NCI-H1436 (cell line): ENCODE measurements at places on chromosomes 1 and 21.

GRCh38 chr21:31580866-31581276 is 78.6 kb upstream of the SOD1 start:
- DNase-seq = peak; percentile 66

DNA sequence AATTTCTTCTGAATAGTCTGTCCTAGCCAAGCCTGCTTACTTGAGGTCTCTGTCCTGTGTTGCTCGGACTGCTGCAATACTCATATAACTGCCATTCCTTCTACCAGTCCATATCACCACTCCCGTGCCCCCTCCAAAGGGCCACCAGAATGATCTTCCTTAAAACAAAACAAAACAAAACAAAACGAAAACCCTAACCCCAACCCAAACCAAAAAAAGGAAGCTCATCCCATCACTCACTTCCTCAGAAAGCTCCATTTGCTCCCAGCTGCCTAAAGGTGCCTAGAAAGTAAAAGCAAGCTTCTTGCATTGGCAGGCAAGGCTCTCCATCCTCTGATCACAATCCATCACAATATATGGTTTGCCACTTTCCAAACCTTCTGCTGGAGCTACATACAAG is 20.3 kb downstream of the USP24 start:
- DNase-seq = no peak

DNA sequence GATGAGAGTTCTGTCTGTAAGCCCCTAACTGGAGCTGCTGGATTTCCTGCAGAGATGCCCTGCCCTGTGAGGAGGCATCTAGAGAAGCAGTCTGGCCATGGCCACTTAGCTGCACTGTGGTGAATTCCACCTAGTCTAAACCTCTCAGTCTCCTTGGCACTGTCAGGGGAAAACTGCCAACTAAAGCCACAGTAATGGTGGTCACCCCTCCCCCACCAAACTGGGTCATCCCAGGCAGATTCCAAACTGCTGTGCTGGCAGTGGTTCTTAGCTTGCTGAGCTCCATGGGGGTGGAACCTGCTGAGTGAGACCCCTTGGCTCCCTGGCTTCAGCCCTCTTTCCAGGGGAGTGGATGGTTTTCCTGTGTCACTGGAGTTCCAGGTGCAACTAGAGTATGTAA is 740.6 kb downstream of the RWDD3 start:
- DNase-seq = no peak

DNA sequence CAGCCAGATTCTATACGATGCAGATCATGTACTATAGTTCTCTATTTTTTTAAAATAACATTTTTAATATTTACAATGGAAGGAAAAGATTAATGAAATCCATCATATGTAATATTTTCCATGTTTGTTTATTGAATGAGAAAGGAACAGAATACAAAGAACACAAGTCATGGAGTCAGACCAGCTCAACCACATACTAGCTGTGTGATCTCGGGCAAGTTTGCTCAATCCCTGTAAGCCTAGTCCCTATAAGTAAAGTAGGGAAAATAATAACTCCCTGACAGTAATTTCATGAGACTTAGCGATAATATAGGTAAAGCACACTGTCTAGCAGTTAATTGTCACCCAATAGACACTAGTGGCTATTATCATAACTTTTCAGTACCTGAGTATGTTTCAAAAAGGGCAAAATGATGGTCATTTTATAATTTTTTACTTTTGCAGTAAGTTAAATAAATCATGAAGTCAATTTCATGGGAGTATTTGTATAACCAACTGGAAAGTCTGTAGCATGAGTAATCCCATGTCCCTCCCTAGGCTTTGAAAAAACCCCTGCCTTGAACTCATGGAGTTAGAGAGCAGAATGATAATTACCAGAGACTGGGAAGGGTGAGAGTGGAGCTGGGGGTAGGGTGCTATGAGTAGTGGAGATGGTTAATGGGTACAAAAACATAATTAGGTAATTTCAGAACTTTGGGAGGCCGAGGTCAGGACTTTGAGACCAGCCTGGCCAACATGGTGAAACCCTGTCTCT is 37.0 kb upstream of the EPS15 start:
- no peak for DNase-seq

- no peak for DNase-seq
Observed at GRCh38 chr1:176829261-176829660, 335.3 kb downstream of the ASTN1 start.

DNA sequence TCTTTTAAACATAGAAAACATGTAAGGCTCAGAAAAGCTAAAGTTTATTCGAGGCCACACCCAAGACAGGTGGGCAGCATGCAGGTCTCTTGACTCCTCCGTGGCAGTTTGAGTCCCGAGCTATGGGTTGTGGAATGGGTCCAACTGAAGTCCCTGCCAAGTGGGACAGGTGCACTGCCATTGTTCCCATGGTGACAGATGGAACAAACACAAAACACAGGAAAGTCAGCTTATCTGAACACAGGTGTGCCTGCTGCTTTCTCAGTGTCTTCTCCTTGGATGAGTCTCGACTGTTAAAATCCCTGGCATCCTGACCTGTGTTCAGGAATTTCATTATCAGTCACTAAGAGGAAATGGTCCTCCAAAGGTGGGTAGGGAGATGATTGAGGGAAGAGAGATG is 99.0 kb upstream of the RAB4A start:
- DNase-seq = peak; percentile 89

DNA sequence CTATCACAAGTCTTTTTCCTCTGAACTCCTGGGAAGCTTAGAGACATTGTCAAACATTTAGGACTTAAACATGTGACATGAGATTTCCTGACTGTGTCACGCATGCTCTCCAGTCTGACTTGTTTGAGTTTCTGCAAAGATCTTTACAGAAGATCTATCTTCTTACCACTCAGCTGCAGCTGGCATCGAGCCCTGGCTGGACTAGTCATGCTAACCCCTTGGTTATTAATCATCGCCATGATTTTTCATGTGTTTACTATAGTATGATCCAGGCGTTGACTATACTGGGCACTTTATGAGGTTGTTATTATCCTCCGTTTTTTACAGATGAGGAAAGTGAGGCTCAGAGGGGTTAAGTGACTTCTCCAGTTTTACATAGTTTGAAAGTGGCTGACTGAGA is 18.1 kb upstream of the IRF2BP2 start:
- no peak for DNase-seq

- DNase-seq = no peak
Observed at GRCh38 chr1:207647671-207648333, 2.9 kb downstream of the CR1L start.

GRCh38 chr1:60963167-60963940 is 119.0 kb upstream of the NFIA start:
- no peak for DNase-seq

GRCh38 chr21:42654179-42654912 is 925 bp downstream of the PDE9A start:
- peak; percentile 84 for DNase-seq

DNA sequence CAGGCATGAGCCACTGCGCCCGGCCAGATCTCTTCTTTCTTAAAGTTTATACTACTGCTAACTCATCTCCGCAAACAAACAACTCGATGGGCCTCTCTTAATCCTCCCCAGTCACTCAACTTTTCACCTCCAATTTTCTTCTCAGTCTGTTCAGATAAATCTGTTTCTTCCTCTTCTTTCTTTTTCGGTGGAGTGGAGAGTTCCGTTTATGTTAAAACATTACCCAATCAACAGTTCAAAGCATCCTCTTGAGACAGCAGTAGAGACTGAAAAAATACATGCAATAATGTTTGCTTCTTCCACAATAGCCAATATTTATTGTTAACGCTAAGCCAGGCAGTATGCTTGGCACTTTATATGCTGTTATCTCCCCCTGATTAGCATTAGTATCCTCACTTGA is 1.4 kb upstream of the ANKRD13C start:
- DNase-seq = no peak

DNA sequence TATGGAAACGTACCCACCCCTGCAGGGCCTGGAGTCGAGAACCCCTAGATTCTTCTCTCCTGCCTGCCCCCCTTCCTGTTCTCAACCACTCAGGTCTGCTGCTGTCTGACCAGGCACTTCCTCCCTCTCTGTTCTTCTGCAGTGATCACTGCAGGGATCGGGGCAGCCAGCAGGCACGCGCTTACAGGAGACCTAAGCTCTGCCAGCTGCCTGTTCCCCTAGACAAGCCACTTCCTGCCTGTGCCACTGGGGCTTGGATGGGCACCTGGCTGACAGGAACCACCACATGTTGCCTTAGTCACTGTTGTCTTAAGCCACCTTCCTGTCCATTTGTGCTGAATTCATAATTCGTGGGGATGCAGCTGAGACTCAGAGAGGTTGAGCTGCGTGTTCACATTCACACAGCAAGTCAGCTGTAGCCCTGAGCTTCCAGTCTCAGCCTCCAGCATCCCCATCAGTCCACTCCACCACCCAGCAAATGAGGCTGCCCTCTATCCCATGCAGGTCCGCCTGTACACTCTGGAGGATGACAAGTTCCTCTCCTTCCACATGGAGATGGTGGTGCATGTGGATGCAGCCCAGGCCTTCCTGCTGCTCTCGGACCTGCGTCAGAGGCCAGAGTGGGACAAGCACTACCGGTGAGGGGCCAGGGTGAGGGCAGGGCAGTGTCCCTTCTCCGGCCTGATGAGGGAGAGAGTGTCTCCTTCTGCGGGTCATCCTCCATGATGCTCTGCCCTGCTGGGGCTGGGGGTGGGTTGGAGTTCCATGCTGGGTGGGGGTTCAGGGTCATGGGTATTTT is 18.6 kb downstream of the FAM151A start:
- DNase-seq = no peak

GRCh38 chr1:146051452-146051851 is 29.9 kb upstream of the HJV start:
- DNase-seq = no peak

DNA sequence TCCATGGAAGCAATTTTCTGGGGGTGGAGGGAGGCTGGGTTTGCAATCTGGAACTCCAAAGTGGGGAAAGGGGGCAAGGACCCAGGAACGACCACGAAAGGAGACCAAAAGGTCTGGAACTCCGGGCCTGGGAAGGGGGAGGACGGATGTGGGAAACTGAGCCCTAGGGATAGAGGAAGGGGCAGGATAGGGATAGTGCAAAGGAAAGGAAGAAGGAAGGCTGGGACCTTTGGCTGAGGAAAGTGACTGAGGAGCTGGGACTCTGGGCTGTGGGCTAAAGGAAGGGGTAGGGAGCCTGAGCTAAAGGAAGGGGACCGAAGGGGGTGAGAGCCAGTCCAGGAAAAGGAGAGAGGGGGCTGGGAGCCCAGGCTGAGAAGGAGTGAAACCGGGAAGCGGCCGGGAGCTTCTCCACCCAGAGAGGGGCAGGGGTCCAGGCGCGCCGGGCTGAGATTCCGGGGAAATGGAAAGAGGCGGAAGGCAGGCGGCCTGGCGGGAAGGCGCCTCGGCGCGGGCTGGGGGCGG is 395 bp downstream of the SLC9A1 start:
- DNase-seq = no peak

- DNase-seq = no peak
Observed at GRCh38 chr1:60920561-60920960, 161.8 kb upstream of the NFIA start.

- no peak for DNase-seq
Observed at GRCh38 chr1:227896710-227897655, 50.7 kb downstream of the WNT9A start.

DNA sequence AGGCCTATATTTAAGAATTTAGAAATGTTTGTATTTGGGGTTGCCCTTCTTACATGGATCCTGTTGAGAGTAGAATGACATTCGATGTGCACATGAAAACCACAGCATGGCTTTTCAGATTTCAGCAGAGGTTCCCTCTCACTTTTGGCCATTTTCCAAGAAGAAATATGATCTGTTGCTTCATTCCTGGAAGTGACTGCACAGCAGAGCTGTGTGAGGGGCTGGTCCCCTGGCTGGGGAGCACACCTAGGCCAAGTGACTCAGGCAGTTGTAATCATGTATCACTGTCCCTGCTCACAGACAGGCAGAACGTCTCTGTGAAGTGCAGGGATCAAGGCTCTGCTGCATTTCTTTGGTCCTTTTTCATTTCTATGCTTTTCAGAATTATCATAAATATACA is 32.3 kb downstream of the AGT start:
- DNase-seq = peak; percentile 60

- peak; percentile 52 for DNase-seq
Observed at GRCh38 chr1:109803901-109804331, 40.2 kb upstream of the EPS8L3 start.
